ENCODE measurements at places on chromosomes 4 and X.

DNA sequence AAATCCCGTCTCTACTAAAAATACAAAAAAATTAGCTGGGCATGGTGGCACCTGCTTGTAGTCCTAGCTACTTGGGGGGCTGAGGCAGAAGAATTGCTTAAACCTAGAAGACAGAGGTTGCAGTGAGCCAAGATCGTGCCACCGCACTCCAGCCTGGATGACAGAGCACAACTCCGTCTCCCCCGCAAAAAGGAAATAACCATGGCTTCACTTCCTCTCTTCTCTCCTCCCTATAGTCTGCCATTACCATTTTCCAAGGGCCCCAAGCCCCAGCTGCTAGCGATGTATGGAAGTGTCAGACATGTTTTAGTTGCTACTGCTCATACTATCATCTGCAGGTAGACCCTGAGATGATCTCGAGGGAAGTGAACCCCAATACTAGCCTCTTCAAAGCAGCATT is 177.3 kb upstream of the FAM9B start:
- no peak for DNase-seq

DNA sequence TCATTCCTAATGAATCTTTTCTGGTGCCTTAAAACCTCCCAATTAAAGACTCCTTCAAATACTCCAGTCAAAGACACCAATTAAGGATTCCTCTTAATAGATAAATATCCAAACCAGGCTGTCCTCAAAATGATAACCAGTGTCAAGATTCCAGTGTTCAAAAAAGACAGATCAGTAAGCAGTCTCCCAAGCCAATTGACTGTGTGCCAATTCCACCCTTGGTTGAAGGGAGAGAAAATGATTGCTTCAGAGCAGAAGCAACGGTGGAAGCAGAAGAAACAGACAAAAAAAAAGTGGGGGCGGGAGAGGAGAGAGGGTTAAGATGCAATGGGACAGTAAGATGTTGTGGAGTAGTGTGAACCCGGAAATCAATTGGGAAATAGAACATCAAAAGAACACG is 216.0 kb upstream of the FTHL17 start:
- DNase-seq: no peak

GRCh38 chr4:15392053-15392805 is 35.6 kb upstream of the C1QTNF7 start:
- DNase-seq: no peak

DNA sequence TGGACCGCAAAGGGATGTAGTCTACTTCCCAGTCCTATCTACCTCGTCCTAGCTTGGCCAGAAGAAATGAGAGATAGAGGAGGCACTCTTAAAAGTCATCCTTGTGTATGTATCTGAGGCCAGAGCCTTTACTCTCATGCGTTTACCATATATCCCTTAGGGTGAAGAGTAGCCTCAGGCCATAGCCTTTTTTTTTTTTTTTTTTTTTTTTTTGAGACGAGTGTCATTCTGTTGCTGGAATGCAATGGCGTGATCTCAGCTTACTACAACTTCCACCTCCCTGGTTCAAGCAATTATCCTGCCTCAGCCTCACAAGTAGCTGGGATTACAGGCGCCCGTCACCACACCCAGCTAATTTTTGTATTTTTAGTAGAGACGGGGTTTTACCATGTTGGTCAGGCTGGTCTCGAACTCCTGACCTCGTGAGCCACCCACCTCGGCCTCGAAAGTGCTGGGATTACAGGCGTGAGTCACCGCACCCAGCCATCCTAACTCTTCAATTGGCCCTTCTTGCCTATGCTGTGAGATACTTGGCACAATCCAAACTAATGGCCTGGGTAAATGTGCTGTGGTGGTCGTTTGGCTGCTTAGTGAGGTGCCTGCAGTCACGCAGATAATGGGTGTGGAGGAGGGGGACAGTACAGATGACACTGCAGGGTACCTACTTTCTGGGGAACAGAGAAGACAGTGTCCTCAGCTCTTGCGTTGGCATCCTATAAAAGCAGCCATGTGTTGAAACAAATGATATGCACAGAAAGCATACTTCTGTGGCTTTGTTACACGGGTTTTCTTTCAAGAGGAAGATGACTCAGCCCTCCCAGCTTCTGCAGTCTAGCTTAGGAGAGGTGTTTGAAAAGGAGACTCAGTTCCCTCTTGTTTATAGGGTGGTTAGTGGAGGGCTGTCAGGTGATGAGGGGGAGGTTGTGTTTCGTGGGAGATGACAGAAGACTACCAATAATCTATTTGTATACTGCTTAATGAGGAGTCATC is 10.4 kb upstream of the DGAT2L6 start:
- DNase-seq: no peak

DNA sequence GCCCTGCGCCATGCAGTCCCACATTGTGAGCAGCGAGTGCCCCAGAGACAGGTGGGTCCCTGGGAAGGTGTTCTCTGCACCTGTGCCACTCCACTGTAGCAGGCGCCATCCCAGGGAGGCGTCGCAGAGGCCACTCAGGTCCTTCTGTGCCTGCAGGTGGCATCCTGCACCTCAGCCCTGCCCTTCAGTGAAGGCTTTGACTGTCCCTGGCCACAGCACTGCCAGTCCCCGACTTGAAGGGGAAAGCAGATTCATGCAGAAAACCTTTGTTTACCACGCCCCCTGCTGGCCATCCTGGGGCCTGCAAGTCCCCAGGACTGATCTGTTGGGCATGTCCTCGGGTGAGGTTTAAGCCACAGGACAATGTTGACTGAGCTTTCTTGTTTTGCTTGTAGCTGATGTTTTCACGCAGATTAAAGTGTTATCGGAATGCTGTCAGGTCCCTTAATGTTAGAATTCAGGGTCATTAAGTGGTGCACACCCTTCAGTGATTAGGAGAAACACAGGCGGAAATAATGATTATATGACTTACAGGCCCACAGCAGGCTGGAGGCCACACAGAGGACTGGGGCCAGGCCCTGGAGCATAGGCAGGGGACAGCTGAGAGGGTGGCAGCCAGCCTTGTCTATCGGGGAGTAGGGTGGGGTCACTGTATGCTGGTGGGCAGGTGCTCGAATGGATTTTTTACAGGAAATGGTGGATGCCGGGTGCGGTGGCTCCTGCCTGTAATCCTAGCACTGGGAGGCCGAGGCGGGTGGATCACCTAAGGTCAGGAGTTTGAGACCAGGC is 5.0 kb downstream of the TACC3 start:
- DNase-seq: peak; percentile 90

DNA sequence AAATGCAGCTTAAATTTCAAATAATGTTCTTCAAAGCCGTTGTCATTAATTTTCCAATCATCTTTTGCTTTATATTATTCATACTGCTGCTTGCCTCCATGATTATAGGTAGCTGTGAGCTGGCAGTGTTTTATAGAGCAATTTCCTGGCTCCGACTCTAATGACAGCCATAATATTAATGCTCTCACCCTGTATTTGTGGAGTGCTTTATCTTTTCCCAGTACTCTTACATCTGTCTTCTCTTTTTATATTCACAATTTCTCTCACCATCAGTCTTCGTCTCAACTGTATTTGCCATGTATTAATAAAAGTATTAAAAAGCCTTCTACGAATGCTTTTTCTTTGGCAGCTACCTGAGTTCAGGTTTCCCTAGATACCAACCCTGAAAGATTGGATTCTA is 21.0 kb downstream of the ATXN3L start:
- no peak for DNase-seq

- no peak for DNase-seq
Observed at GRCh38 chrX:129145385-129145784, 377.9 kb downstream of the SMARCA1 start.

- peak; percentile 59 for DNase-seq
Observed at GRCh38 chrX:54807524-54808108, at the start of gene MAGED2. Gene MAGED2 (plus strand): TSS chrX:54807745. CDS start chrX:54809332, 1,587 bp downstream.

- DNase-seq: no peak
Observed at GRCh38 chr4:70940134-70940533, 38.0 kb downstream of the MOB1B start.

DNA sequence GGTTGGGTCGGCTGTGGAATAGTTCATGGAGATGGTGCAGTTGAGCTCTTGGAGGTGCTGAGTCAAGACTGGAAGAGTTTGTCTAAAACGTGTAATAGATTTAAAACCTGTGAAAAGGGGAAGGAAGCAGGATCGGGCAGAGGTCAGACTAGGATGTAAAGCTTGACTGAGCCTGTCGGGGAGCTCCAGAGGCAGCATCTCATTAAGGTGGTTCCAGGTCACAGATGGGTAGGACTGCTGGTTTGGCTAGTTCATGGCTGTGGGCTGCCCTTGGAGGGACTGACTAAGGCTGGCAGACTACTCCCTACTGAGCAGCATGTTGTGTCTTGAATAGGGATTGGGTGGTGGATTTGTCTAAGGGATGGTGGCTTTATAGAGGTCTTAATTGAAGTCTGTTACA is 28.4 kb upstream of the WDR1 start:
- DNase-seq: no peak

DNA sequence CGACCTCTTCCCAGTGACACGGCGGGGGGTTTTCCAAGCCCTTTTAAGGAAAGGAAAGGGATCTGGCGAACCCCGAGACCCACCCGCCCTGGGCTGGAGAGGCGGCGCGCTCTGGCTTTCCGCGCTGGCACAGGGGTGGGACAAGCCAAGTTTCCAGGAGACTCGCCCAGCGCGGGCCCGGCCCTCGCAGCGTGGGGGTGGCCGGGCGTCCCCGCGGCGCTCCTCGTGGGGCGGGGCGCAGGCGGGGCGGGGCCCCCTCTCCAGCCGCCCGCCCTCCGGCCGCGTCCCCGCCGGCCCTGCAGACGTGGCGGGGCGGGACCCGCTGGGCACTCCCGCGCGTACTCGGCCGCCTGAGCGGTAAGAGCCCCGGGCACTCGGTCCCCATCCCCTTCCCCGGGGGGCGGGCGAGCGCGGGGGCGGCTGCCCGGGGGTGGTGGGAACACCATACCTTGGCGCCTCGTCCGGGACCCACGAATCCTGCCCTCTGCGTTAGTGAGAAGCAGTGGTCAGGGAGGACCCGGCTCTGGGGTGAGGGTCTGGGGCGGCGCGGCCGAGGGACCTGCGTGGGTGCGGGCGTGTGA is at the start of gene FAM114A1:
FAM114A1 (plus strand) TSS at position 329 of the 581 bp plus-strand sequence. CDS start 10,273 bp downstream, outside the sequence.
- DNase-seq: peak; percentile 15

GRCh38 chr4:53234669-53235068 is 131.2 kb downstream of the SCFD2 start:
- DNase-seq: no peak

GRCh38 chr4:119906277-119906676 is 160.4 kb downstream of the MAD2L1 start:
- no peak for DNase-seq

DNA sequence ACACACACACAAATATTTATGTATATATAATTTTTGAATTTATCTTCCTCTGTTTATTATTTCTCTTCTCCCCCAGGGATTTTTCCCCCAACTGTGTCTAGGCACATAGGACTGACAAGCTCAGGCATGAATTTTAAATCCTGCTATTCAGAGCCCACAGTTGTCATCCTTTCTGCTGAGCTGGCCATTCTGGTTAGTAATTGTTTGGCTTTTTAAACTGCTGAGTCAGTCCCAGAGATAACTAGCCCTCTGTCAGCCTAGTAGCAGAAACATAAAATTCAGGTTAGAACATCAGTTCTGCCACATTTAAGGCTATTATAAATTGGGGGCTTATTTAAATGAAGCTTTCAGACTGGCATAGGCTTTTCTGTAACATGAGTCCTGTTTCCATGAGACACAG is 151.7 kb upstream of the MAOA start:
- DNase-seq: no peak

GRCh38 chrX:75781611-75782010 is 3.4 kb downstream of the MAGEE2 start:
- DNase-seq: no peak

DNA sequence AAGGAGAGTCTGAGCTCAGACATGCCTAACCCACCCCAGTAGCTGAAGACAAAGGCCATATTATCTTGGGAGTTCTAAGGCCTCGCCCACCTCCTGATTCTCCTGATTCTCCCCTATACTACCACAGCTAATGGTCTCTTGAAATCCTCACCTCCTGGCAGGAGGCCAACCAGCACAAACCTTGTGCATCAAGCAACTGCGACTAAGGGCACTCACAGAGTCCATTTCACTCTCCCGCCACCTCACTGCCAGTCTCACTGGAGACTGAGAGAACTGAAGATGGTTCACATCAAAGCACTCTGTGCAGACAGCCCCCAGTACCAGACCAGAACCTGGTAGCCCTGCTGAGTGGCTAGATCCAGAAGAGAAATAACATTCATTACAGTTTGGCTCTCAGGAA is 102.1 kb upstream of the KLF8 start:
- no peak for DNase-seq

DNA sequence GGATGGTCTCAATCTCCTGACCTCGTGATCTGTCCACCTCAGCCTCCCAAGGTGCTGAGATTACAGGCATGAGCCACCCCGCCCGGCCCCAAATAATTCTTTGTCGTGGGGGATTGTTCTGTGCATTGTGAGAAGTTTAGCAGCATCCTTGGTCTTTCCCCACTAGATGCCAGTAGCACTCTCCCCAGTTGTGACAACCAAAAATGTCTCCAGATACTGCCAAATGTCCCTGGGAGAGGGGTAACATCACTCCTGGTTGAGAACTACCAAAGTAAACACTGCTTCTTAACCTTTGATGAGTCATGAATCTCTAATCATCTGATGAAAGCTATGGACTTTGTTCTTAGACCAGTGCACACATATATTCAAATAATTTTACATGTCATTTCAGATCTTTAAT is 90.7 kb upstream of the BRS3 start:
- DNase-seq: no peak

GRCh38 chrX:19840899-19841648 is 46.3 kb downstream of the SH3KBP1 start:
- peak; percentile 66 for DNase-seq

- DNase-seq: no peak
Observed at GRCh38 chr4:48683784-48684666, 96.1 kb downstream of the FRYL start.

DNA sequence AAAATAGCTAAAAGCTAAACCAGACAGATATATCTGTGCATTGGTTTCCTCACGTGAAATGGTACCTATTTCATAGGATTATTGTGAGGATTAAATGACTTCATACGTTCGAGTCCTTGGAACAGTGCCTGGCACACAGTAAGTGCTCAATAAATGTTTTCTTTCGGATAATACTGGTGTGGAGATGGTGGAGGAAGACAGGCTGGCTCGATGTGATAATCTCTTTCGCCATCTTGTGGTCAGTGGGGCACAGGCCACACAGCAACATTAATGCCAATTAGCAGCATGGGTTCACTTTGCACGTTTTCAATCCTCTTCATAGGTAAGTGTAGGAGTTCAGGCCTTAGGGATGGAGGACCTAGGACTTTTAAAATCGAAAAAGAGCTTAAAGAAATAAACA is 9.3 kb downstream of the PAGE4 start:
- DNase-seq: peak; percentile 2

- DNase-seq: no peak
Observed at GRCh38 chr4:6502147-6502546, 29.7 kb upstream of the PPP2R2C start.

GRCh38 chr4:85995361-85995760 is 364.5 kb downstream of the MAPK10 start:
- no peak for DNase-seq
